ENCODE measurements at places on chromosomes 7 and 10.
A peak's percentile ranks its signal among the peaks of the same experiment; 100 is the strongest.

GRCh38 chr10:4353964-4354363, 472.0 kb upstream of the AKR1E2 start:
- DNase-seq: no peak

DNA sequence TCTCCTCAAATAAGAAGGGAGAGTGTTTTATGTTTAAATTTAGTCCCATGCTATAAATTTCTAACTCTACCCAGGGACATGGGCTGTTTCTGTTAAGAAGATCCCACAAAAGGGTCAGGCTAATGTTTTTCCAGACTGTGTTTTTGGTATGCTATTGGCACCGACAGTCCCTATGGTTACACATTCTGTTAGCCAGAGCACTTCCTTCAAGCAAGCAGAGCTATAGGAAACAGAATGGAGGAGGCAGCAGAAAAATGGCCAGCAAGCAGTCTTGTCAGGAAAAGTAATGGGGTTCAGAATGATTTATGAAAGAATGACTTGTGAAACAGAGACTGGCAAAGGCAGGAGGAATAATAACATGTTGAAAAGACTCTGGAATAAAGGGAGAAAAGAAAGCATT, 44.8 kb upstream of the PHYHIPL start:
- no peak for DNase-seq

DNA sequence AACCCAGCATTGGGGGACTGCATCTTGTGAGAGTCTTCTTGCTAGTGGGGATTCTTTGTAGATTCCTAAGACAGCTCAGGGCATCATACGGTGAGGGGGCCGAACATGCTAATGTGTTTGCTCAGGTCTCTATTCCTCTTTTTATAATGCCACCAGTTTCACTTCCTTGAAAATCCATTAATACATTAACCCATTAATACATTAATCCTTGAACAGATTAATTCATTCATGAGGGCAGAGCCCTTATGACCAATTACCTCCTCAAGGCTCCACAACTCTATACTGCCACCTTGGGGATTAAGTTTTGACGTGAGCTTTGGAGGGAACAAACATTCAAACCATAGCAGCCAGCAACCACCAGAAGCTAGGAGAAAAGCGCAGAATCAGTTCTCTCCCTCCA, 67.2 kb upstream of the POT1 start:
- DNase-seq: no peak

- no peak for DNase-seq
Observed at GRCh38 chr7:2038931-2039728, 193.6 kb downstream of the MAD1L1 start.

DNA sequence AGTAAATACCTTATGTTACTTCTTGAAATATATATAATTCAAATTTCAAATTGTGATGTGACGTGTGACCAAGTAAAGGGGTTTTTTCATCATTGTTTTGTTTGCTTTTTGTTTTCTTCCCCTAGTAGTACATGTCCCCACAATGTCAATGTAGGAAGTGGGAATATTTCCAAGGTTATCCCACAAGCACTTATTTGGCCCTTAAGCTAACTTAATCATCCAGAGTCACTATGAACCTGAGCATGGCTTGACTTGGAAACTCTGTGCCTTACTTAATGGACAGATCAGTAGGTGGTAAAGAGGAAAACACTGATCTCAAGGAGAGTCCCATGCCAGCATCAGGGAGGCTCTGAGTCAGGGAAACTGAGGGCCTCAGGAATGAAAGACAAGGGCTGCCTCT, 569.3 kb upstream of the IGFBP3 start:
- no peak for DNase-seq

DNA sequence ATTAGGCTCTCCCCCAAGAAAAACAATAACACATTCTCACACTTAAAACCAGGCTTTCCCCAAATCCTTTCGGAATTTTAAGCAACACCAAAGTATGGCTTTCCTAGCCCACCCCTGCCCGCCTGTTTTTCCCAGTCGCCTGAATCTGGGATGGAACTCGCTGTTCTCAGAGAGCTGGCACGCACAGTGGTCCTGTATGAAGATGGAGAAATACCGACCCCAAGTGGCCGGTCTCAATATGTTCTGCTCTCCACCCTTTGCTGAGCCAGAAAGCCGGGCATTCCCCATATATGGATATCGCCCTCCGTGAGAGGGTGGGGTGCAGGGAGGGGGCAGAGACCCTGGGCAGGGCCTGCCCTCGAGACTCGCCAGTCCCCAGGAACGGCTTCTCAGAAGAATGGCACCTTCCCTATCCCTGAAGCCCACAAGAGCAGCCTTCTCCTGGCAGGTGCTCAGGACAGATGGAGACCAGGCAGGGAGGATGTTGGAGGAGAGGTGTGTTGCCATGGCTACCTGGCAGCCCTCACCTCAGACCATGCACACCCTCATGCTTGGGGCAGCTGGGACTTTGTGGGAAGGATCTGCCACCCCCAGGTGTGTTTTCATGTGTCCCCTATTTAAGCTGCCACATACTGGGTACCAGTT, 3.4 kb downstream of the TACR2 start:
- DNase-seq: no peak

DNA sequence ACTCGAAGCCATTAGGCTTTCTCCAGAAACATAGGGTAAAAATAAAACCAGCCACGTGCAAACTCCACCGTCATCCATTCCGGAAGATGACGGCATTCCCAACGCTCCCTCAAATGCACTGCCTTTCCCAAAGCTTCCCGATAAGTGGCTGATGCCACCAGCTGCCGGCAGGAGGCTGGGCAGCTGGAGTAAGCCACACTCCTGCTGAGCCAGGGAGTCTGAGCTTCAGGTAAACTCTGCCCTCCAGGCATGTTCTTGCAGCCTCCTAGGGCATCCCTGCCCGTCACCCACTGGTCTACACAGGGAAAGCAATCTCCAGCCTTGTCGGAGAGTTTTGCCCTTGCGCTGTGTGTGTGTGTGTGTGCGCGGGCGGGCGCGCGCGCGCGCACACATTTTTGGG, 40.5 kb upstream of the TMEM273 start:
- DNase-seq: no peak

GRCh38 chr10:127449490-127449889, 99.6 kb upstream of the NPS start:
- no peak for DNase-seq

DNA sequence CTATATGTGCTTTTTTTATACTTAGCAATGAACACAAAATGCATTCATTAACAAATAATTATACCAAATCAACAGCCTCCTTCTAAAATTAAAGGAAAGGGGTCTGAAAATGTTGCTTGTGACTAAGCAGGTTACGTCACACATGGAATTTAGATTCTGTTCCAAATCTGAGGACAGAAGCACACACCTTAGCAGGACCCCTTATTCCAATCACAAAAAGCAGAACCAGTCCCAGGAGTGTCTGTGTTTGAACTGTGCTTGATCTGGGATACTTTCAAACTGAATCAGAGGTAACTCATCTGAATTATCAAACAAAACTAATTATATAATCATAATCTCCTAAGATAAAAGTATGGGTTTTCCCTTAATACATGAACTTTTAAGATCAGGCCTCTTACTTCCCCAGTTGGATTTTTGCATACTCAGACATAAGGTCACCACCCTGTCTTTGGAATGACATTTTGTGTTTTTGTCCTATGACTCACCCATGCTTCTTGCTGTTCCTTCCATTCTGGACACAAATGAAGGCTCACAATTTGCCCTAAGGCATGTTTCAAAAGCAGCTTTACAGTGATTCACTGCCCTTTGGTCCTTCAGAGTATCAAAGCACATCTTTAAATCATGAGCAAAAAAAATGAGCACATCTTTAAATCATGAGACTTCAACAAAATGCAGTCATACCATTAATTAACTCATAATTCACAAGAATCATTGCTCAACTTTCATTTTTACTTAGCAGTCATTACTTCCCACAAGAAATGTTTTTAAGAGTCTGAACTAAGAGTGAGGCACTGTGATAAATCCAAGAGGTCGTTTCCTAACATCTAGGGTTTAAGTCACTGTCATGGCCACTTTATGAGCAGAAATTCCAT, 35.5 kb downstream of the SEMA3C start:
- DNase-seq: no peak

DNA sequence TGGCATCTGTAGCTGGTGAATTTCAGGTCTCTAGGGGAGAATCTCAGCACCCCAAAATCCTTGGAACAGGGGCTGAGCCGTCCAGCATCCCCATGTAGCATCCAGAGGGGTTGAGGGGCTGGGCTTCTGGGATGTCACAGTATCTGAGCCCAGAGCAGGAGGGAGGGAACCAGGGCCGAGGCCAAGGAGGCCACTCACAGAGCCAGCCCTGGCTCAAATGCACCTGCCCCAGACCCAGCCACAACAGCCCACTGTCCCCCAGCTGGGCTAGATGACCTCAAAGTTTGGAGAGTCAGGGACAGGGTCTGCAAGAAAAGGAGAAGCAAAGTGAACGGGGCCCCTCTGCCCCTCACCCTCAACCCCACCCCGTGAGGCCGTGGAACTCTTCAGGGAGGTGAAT, 22.3 kb downstream of the VSIR start:
- no peak for DNase-seq

DNA sequence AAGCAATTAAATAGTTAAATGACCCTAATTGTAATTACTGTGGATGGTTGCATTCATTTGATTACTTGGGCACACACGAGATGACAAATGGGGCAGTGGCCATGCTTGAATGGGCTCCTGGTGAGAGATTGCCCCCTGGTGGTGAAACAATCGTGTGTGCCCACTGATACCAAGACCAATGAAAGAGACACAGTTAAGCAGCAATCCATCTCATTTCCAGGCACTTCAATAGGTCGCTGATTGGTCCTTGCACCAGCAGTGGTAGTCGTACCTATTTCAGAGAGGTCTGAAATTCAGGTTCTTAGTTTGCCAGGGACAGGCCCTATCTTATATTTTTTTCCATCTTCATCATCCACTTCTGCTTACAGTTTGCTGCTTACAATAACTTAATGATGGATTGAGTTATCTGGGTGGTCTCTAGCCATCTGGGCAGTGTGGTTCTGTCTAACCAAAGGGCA, 8.3 kb downstream of the PCBD1 start:
- peak; percentile 54 for DNase-seq

DNA sequence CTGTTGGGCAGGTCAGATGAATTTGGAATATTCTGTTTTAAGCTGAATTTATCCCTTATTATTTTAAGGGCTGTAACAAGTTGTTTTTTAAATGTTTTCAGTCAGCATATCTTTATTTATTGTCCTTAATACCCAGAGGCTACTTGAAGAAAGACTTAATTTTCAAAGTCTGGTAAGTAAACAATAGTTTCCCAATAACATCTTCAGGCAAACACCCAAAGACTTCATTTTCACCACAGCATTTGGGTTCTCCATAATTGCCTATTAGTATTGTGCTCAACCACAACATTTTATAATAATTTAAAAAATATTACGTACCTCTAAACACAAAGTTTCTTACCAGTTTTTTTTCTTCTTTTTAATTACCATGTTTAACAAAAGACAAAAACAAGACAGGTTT, 60.0 kb upstream of the MKLN1 start:
- DNase-seq: no peak

DNA sequence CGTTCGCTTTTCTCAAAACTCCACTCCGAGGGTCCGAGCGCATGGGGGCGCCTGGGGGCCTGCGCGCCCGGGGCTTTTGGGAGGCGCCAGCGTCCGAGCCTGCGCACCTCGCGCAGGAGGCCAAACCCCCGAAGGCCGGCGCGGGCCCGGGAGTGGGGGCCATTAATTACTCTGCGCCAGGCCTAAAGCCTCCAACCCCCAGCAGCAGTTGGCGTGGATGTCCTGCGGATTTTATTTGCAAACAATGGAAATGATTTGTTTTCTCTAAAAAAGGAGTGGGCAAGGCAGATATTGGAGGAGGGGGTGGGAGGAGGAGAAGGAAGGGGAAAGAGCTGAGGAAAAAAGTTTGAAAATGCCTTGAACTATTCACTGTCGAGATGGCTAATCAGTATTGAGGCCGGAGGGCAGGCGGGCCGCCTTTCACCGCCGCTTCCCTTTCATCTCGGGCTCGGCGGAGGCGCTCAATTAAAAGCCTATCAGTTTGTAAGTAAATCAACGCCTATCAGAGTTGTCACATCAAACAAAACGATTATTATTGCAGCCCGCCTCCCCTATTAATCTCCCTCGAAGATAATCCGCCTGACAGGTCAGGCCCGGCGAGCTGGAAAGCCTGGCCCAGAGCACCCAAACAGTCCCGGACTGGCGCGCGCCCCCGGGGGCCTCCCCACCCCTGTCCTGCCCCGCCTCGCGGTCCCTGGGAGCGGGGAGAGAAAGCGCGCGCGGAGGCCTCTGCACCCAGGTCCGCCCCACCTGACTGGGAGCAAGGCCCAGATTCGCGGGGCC, 3.4 kb upstream of the ZNF503 start:
- peak; percentile 57 for DNase-seq

GRCh38 chr10:112532189-112532588, 85.2 kb downstream of the VTI1A start:
- no peak for DNase-seq

DNA sequence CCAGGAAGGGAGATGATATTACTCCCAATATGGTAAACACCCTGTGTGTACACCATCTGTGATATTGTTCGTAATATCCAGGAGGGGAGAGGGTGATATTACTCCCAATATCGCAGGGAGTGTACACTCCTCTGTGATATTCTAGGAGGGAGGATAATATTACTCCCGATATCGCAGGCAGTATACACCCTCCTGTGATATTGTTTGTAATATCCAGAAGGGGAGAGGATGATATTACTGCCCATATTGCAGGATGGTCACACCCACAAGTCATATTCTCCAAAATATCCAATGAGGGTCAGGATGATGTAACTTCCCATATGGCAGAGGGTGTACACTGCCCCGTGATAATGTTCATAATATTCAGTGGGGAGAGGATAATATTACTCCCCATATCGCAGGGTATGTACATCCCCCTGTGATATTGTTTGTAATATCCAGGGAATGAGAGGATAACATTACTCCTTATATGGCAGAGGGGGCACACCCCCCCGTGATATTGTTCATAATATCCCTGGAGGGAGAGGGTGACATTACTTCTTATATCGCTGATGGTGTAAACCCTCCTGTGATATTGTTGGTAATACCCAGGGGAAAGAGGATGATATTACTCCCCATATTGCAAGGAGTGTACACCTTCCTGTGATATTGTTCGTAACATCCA, 17.1 kb downstream of the AZGP1 start:
- no peak for DNase-seq

DNA sequence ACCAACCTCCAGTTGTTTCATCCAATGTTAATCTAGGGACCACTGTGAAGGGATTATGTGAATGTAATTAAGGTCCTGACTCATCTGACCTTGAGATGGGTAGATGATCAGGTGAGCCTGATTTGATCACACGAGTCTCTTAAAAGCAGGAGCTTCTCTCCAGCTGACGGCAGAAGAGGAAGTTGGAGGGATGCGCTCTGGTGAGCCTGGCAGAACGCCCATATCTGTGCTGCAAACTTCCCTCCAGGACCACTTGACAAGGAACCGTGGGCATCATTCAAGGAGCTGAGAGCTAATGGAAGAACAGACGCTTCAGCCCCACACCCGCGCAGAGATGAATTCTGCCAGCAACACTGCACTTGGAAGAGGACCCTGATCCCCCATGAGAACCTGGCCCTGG, 642.4 kb downstream of the TNS3 start:
- DNase-seq: no peak

GRCh38 chr7:139108266-139109187, 993 bp downstream of the ZC3HAV1 start:
- DNase-seq: no peak

GRCh38 chr10:86723009-86723408, 33.4 kb upstream of the BMPR1A start:
- no peak for DNase-seq

- no peak for DNase-seq
Observed at GRCh38 chr10:53754596-53755250, 982.1 kb upstream of the MBL2 start.

GRCh38 chr10:48634198-48634983, 29.5 kb upstream of the ARHGAP22 start:
- no peak for DNase-seq

- DNase-seq: no peak
Observed at GRCh38 chr10:24456322-24456721, 247.4 kb downstream of the KIAA1217 start.

Data from NCI-H1930 (cell line).